Regular cardiac myocyte (primary cell): ENCODE measurements at places on chromosomes 12 and 14. TPM values are rescaled to one million over a fixed set of nuclear protein-coding genes. Genes with fewer than 3 reads are reported as not detected.

Gene TPPP2
- not detected in 2 replicates for total RNA-seq

Gene DACT1
- total RNA-seq, result 16.9 and 60.9 TPM in 2 replicates

Gene FOXG1
- under 0.01 TPM in 1 of 2 replicates, not detected in the other for total RNA-seq

Gene SLC10A1
- total RNA-seq, result not detected in 2 replicates

Gene CBLN3
- 1.5 and 5.9 TPM in 2 replicates for total RNA-seq

Gene TMEM132D
- total RNA-seq, result not detected in 2 replicates

Gene DYNLL1
- 169 and 450 TPM in 2 replicates for total RNA-seq

Gene FBLN5
- total RNA-seq, result 3.8 and 17.8 TPM in 2 replicates

Gene PCED1B
- total RNA-seq, result 0.56 and 1.2 TPM in 2 replicates

Gene MYF5
- not detected in 2 replicates for total RNA-seq

Gene MYF6
- total RNA-seq, result not detected in 2 replicates

Gene DAO
- total RNA-seq, result not detected in 2 replicates

Gene LALBA
- total RNA-seq, result not detected in 2 replicates

Gene LRRK2
- 1.7 and 5.9 TPM in 2 replicates for total RNA-seq

Gene SMCO2
- total RNA-seq, result not detected in 2 replicates

Gene LTBR
- 36.8 and 71.0 TPM in 2 replicates for total RNA-seq

Gene GSG1
- 0.19 and 0.85 TPM in 2 replicates for total RNA-seq

Gene DDX51
- 5.4 and 8.6 TPM in 2 replicates for total RNA-seq

Gene RAB21
- total RNA-seq, result 14.1 and 45.1 TPM in 2 replicates
